ENCODE measurements at places on chromosomes 4 and X.

- no peak for DNase-seq
These were observed 46.5 kb downstream of the CPZ start for GRCh38 chr4:8639021-8639420.

DNA sequence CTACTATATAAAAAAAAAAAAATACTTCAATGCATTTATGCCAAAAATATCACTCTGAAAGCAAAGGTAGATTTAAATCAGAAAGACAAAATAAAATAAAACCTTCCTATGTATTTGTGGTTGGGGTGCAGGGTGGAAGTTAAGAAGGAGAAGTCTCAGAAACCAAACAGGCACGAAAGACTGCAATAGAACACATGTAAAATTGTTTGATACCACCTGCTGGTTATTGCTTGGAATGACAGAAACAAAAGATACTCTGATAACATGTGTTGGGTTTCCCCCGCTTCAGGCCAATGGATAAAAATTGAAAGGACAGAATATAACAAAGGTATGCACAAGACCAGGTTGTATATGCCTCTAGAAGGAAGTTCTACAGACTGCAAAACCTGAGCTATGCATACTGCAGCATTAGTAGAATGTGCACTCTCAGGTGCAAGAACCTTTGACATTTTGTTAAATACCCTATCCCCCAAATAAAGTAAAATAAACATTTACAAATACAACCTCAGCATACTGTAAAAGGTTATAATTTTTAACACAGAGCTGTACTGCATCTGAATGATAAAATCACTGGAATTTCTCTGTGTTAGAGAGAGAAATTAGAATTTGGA is 118.8 kb downstream of the GABRA2 start:
- peak; percentile 6 for DNase-seq

DNA sequence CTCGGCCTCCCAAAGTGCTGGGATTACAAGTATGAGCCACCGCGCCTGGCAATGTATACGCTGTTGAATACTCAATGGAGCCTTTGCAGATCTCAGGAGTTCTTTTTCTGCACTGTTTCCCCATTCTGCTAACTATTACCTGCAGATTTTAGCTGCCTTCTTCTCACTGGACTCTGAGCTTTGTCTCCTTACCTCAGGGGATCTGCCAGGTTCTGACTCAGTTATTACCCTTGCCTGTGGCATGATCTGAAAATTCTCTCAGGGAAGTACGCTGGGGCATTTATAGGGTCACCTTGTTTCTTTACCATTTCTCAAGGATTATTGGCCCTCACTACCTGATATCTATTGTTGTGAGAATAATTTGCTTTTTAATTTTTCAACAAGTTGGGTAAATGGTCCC is 56.6 kb upstream of the MAGED1 start:
- DNase-seq, result no peak

- DNase-seq, result no peak
These were observed 111.4 kb upstream of the RXFP1 start for GRCh38 chr4:158410272-158410671.

DNA sequence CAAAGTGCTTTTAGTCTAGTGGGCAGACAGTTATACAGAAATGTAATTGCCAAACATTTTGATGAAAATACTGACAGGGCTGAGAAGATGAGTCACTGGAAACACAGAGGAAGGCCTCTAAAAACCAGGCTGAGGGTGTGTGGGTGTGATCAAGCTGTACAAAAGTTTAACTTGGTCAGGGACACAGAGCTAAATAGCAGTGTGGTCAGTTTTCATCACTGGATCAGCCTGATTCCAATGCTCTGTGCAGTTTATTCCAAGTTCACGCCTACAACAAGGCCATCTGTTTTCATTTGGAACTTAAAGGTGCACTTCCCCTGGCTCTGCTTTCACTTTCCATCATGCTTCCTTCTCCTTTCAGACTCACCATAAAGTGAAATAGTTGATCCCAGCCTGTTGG is 10.6 kb downstream of the CENPVL3 start:
- DNase-seq, result no peak

DNA sequence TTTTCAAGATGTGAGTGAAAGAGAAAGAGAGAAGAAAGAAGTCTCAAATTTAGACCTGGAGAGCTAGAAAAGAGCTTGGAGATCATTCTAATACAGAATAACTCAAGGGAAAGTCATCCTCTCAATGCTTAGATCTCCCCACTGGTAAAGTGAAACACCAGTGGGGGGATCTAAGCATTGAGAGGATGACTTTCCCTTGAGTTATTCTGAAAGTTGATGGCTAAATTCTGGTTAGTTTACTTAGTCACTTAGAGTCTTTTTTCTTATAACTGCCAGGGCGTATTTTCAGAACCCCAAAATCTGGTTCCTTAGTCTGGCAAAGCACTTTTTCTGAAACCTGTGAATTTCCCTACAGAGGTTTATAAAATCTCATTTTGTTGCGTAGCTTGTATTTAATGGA is 198.6 kb downstream of the ARHGAP24 start:
- no peak for DNase-seq

DNA sequence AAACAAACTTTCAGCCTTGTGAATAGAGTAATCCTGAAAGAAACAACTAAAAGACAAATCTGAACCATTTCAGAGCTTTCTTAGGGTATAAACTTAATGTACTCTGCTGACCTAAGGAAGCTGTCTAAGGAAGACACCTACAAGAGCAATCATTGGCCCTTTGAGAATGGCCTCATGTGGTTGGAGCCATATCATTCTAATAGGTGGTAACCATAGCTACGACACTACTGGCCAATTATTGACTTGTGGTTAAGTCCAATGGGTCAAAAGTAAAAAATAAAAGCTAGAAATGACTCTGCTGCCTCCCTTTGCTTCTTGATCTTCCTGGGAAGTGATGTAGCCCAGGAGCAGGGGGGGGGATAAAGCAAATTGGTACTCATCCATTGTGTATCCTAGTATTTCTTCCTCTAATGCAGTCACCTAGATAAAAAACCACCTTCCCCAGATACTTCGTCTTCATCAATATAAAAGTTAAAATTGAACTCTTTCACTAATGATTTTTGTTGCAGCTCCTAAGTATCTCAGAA is 547.0 kb downstream of the ARAP2 start:
- DNase-seq, result no peak

GRCh38 chrX:10104958-10105658 is 51.7 kb upstream of the CLCN4 start:
- DNase-seq, result no peak

DNA sequence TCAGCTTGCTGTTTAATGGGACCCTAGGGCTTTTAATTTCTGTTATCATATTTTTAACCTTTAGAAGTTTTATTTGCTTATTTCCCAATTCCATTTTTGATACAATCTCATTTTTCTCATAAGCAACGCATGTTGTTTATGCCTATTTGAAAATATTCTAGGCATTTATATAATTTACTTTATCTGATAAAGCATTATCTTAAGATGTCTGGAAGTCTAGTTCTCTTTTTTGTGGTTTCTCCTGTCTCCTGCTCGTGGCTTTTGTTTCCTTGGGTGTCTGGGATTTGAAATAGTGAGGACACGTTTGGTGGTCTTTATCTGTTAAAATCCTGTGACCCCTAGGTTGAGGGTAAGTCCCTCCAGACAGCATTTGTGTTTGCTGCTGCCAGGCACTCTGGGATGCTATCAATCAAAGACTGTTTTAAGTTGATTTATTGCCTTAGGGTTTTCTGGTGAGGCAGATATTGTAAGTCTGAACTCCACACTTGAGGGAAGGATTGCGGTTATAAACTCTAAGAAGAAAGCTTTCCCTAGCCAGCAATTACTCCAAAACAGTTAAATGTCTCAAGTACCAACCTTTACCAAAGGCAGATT is 208.0 kb downstream of the PRDM5 start:
- no peak for DNase-seq

DNA sequence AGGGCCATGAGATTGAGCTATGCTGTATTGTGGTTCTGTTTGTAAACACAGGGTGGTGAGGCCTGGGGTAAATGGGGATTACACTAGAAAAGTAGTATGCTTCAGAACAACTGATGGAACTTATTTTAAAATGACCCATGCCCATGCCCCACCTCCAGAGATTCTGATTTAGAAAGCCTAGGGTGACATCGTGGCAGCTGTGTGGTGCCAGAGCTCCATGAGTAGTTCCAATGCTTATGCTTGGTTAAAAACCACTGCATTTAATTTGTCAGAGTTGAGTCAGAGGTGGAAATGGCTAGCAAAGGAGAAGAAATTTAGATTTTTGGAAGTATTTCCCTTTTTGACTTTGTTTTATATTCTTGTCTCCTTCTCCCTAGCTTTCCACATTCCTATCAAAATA is 63.4 kb upstream of the PDE5A start:
- no peak for DNase-seq

- no peak for DNase-seq
These were observed 139.5 kb upstream of the NOCT start for GRCh38 chr4:138875891-138876608.

DNA sequence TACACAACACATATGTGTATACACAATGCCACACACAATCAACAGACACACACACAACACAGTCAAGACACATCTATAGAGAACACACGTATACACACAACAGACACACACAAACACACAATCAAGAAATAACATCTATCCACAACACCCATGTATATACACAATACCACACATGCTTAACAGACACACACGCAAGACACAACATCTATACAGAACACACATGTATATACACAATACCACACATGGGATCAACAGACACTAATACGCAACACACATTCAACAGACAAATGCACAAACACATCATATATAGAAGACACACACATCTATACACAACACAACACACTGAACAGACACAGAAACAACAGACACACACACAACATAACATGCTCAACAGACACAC is 234.8 kb downstream of the SHOX start:
- no peak for DNase-seq

DNA sequence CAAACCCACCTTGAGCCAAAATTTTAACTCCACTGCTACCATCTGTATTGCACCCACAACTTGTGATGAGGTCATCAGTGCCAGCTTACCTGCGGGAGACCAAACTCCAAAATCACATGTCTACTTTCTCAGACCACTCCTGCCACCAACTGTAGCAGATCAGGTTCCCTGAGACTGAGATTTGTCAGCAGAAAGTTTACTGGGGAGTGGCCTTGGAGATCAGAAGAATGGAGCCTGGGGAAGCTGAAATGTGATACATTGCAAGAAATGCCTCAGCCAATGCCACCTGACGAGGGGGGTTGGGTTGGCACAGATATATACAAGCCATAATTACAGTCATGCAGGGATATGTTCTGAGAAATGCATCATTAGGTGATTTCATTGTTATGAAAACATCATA is 19.1 kb downstream of the HAUS3 start:
- no peak for DNase-seq

DNA sequence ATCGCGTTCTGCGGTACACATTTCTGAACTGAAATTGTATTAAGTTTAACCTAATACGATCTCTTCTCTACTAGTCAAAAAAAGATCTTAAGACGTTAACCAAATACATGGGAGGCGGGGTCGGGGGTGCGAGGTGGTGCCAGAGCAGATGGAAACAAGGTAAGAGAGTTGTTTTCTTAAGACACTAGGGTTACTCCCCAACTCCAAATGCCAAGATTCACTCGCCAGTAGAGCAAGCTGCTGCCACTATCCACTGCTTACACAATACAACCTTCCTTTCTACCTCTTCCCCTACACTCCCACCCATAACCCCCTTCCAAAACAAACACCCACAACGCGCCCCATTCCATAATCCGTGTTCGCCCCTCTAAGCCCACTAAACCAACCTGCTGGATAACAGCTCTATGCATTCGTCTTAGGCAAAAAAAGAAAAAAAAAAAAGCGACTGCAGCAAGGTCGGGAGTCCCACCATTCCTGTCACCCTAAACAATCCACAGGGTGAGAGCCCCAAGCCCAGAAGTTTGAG is 1.3 kb downstream of the LCORL start:
- DNase-seq, result peak; percentile 10

DNA sequence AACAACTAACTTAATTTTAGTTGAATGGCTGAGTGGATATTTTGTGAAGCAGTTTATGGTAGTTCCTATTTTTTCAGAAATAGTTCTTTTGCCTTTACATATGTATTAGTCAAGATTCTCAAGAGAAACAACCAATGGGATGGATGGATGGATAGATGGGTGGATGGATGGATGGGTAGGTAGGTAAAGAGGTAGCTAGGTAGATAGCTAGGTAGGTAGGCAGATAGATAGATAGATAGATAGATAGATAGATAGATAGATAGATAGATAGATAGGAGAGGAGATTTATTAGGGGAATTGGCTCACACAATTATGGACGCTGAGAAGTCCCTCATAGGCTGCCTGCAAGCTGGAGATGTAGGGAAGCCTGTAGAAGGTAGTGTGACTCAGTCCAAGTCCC is 74.0 kb upstream of the NUDT6 start:
- no peak for DNase-seq

DNA sequence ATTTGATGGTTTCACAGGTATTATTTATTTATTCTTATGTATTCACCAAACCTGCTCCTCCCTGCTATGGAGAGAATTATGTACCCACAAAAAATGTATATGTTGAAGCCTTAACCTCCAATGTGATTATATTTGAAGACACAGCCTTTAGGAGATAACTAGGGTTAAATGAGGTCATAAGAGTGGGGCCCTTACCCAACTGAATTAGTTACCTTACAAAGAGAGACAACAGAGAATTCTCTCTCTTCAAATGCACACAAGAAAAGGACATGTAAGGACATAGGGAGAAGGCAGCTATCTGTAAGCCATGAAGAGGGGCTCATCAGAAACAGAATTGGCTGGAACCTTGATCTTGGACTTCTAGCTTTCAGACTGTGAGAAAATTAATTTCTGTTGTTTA is 44.0 kb downstream of the ZGRF1 start:
- DNase-seq, result no peak

GRCh38 chr4:122562449-122562848 is 58.4 kb downstream of the IL21 start:
- DNase-seq, result no peak

DNA sequence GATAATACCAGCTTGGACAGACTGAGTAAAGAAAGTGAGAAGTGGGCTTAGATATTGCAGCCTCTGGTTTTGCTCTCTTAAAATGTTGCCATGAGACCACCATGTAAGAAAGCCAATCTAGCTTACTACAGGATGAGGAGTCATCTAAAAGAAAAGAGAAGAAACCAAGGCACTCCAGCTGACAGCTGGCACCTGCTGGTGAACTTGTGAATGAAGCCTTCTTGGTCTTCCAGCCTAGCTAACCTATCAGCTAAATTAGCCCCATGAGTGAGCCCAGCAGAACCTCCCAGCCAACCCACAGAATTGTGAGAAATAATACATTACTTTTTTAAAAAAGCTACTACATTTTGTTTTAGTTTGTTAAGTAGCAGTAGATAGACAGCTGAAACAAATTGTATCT is 154.5 kb upstream of the QRFPR start:
- no peak for DNase-seq

GRCh38 chr4:78542373-78542772 is 9.2 kb upstream of the ANXA3 start:
- no peak for DNase-seq

- DNase-seq, result peak; percentile 26
These were observed 158.0 kb downstream of the KCNIP4 start for GRCh38 chr4:21790438-21791029.

DNA sequence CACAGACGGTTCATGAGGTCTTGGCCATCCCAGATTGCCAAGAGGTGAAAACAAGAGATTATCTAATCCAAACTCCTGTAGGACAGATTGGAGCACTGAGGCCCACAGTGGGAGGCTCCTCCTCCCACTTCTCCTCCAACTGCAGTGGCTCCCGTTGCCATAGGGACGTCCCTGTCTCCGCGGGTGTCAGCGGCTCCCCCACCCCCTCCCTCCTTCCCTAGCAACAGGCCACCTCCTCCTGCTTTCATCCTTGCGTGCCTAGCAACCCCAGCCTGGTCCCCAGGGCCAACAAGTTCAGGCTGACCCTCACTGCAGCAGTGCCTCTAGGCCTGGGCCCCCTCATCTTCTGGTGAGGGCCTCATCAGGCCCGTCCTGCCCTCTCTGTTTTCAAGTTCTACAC is 6.8 kb upstream of the IQSEC2 start:
- DNase-seq, result peak; percentile 8
